Stomach (tissue), 19 donors: ENCODE measurements at places on chromosomes 1 and 21. TPM values are rescaled to one million over a fixed set of nuclear protein-coding genes. Genes with fewer than 3 reads are reported as not detected.

Gene TTC24
- total RNA-seq: not detected

Gene PLCH2
- total RNA-seq: 0.55 TPM

DNA sequence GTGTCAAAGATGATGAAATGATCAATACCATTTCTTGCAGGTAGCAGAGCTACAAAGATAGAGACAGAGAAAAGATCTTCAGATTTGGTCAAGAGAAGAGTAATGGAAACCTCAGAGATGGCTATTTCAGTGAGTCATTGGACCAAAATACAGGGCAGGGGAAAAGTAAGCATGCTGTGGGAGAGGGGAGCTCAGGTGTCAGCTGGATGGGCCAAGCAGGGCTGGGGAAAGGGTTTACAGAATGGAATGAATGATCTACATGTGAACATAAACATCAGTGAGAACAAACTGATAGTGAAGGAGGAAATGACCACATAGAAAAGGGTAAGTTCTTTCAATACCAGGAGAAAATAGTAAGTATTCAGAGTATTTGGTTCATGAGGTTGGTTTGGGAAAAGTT is 61.4 kb upstream of the CNN3 start:
- no peak for DNase-seq

- DNase-seq: no peak
Observed at GRCh38 chr1:198889101-198889500, 250.3 kb downstream of the PTPRC start.

Gene PADI1
- total RNA-seq: not detected

Gene S100A2
- not detected for total RNA-seq

GRCh38 chr1:218633238-218633988 is 288.3 kb downstream of the TGFB2 start:
- DNase-seq: no peak

GRCh38 chr1:14377386-14377785 is 221.1 kb upstream of the KAZN start:
- DNase-seq: no peak

GRCh38 chr1:23384312-23385058 is 14.8 kb upstream of the ZNF436 start:
- DNase-seq: no peak

- DNase-seq: peak; percentile 35
Observed at GRCh38 chr1:173052681-173053196, 2.0 kb upstream of the TNFSF18 start.

DNA sequence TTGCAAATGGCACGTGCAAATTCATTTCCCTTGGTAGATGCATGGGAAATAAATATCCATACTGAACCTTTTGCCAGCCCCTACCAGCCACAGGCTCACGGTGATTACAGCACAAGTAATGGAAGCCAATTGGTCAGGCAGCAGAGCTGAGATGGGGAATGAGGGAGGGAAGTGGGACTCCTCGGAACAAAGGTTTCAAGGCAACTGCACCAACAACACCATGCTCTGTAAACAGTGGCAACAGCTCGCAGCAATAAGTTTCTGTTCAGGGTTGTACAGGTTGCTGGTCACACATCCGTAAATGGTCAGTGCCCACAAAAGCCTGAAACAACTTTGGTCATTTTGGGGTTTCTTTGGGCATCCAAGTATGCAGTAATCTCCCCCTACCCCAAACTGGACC is 62.7 kb upstream of the LPGAT1 start:
- DNase-seq: no peak
